ENCODE measurements at places on chromosomes 7 and 10.
A peak's percentile ranks its signal among the peaks of the same experiment; 100 is the strongest.

GRCh38 chr7:138483531-138483930, 23.5 kb downstream of the TRIM24 start:
- no peak for DNase-seq

- DNase-seq = no peak
These were observed 61.8 kb upstream of the DRGX start for GRCh38 chr10:49457686-49458085.

- DNase-seq = no peak
These were observed 4.7 kb upstream of the TMEM72 start for GRCh38 chr10:44906486-44906885.

DNA sequence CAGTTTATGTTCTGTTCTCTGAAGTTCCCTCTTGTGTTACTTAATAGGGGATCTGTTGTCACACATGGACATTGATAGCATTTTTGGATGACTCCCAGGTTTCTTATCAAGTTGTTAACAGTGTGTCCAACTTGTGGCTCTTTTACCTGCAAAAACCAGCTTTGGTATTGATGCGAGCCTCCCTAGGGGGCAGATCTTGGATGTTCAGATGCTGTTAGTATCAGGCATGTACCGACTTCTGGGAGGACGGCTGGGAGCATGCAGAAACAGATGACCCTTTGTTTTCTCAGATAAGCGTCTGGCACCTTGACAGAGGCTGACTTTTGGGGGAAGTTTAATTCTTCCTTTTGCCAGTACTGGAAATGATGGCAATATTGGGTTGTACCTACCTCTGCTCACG, 2.2 kb downstream of the PLPP4 start:
- no peak for DNase-seq

- DNase-seq = no peak
These were observed 15.8 kb downstream of the TACR2 start for GRCh38 chr10:69400936-69401335.

GRCh38 chr7:129146237-129146979, 1.9 kb downstream of the TSPAN33 start:
- no peak for DNase-seq

- DNase-seq = no peak
These were observed 365.6 kb downstream of the WDR11 start for GRCh38 chr10:121216721-121217181.

DNA sequence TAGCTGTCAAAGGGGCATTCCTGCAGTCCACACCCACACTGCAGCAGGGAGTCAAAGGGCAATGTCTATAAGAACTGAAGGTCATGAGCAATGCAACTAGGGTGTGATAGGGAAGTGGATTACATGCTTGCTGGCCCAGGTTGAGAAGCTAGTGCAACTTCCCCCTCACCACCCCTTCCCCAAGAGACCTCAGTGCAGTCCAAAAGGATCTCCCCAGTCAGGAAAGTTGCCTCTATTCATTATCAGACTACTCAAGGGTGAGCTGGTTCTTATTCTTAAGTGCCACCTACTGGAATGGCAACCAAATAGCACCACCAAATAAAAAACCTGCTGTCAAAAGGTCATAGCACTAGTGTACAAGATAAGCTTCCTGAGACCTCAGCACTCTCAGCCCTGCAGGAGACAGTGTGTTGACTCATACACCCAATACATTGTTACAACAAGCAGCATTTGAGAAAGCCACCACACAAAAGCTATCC, 28.2 kb downstream of the MTERF1 start:
- no peak for DNase-seq

DNA sequence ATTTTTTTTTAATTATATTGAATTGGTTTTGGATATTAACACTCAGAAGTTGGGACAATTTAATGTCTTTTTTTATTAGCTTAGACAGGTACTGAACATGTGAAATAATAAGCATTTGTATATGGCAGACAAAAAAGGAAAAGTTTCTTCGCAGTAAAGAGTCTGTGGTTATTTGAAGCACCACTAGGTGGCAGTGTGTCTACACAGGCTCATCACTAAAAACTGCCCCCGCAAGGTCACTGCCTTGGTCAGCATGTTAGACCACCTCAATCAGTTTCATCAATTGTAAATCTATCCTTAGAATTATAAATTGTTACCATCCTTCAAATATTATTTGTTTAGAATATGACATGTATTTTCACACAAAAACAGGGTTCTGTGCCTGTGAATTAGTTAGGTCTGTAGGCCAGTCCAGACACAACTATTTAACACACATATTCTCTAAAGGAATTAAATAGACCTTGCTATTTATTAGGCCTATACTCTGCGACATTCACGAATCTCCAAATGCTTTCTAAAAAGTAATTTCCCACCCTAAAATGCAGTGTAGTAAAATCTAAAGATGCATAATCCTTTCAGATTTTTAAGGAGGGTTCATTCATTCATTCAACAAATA, 17.0 kb downstream of the PNLIPRP3 start:
- DNase-seq = no peak

DNA sequence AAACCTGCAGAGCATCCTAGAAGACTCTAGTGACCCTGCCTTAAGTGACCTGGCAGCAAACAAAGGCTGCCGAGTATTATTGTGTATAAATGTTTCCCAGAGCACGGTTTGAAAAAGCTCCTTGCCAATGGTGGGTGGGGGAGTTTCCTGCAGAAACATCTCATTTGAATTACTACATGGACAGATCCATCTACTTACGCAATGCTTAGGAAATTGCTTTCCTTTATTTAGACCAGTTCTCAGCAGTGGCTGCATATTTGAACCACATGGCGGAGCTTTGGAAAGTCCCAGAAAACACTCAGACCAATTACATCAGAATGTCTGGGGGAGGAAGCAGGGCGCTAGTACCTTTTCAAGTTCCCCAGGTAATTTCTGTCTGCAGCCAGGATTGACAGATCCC, 560.9 kb downstream of the SDK1 start:
- DNase-seq = no peak

DNA sequence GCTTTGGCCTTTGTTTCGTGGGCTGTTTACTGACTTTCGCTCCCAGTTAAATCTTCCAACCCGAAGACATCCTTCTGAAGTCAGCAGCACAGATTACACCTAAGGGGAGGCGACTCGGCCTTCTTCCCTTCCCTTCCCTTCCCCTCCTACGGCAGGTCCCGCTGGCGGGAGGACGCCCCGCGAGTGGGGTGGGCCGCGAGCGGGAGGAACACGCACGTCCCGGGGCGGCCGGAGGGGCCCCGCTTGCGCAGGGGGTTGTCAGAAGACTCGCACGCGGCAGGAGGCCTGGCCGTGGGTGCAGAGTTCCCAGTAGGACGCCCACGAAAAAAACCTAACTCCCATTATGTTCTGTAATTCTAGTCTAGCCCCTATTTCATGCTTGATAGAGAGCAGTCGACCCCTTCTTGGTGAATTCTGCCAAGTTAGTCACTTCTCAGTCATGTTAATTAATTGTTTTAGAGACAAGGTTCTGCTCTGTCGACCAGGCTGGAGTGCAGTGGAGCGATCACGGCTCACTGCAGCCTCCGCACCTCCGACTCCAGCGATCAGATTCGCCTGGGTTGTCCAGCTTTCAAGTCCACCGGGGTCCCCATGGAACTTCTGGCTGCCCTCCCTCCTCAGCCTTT, 19.2 kb upstream of the ZNF32 start:
- DNase-seq = no peak

DNA sequence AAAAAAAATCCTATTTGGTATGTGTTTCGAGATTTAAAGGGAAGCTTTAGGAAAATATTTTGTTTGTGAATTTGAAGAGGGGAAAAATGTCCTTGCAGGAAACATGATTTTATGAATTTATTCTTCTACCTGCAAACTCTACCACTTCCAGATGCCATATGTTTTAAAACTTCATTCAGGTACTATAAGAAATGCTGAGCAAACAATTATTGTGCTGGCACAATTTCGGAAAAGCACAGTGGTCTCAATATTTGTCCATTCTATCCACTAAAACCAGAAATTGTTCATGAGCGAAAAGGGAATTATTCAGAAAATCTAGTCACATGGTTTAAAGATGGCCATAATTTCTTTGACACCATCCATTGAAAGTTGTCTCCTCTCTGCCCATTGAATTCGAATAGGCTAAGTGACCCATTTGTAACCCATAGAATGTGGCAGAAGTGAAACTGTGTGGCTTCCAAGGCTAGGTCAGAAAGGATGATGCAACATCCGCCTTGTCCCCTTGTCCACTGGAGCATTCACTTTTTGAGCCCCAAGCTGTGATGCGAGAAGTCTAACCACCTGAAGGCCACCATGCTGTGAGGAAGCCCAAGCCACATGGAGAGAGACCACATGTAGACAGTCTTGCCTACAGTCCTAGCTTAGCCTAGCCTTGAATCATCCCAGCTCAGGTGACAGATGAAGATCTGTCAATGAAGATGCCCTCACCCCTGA, 189.8 kb upstream of the PRKCQ start:
- DNase-seq = no peak

DNA sequence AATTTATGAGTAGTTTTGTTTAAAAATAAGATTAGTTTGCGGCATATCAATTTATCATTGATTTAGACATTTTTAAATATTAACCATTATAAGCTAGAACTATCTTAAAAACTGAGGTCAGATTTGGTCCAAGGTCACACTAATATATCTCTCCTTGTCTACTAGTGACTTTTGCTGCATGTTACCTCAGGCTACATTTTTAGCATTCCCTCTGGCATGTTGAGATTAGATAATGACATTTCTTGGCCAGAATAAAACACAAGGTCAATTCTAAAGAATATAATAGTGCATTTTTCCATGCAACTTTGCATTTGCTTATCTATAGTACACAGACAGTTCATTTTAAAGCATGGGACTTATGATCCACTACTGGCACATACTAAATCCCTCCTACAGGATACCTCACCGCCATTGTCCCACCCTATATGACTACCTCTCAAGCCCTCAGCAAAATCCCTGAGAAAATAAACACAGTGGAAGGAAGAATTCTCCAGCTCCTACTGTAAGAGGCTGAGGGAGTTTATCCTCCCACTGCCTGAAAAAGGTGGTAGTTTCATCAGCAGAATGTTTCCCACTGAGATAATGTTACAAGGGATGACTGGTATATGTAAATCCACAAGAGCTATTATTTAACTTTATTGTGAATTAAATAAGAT, 816.4 kb downstream of the GRM8 start:
- DNase-seq = no peak

- no peak for DNase-seq
These were observed 4.5 kb downstream of the ZPBP start for GRCh38 chr7:50088463-50089129.

GRCh38 chr7:110973196-110973990, 117.5 kb upstream of the LRRN3 start:
- no peak for DNase-seq

GRCh38 chr10:132132421-132132841, 54.3 kb upstream of the DPYSL4 start:
- DNase-seq = no peak

DNA sequence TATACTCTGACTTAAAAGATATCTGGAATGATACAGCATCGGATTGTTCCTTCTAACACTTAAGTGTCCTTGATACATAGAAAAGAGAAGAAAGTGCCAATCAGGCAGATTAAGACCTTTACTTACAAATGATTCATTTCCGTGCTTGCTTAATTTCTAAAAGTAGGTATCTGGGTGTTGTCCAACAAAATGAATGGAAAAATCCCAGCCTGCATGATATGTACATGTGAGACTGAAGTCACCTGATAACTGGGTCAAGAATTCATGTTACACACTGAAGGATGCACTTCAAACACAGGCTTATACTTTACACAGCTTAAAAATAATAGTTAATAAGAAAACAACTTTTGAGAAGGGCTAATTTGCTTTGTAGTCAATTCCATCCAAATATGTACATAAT, 25.2 kb upstream of the PLXDC2 start:
- no peak for DNase-seq

GRCh38 chr10:4868357-4868657, 42.3 kb downstream of the AKR1E2 start:
- no peak for DNase-seq

DNA sequence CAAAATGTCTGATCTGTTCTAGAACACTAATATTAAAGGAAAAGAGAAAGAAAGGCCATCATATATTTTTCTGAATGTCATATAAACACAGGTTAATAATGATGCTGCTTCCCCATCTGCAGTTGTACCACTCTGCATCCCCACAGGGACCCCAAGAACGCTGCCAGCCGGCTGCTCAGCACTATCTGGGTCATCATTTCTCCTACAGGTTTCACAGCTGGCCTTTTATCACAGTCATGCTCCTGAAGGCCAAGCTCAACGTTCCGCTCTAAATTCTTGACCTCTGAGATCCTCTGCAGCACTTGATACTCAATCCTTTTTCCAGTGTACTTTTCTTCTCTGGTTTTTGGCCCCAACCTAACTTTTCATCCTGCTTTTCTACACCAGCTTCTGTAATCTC, 4.8 kb downstream of the IDI1 start:
- no peak for DNase-seq

- no peak for DNase-seq
These were observed 83.2 kb upstream of the COL1A2 start for GRCh38 chr7:94311515-94311914.

- no peak for DNase-seq
These were observed 454.9 kb downstream of the DNAJB6 start for GRCh38 chr7:157791666-157792065.

GRCh38 chr7:90595801-90596670, at the start of gene CDK14:
CDK14 (plus strand) TSS chr7:90596321; CDS start chr7:90596628, 307 bp downstream.
- DNase-seq = peak; percentile 37

DNA sequence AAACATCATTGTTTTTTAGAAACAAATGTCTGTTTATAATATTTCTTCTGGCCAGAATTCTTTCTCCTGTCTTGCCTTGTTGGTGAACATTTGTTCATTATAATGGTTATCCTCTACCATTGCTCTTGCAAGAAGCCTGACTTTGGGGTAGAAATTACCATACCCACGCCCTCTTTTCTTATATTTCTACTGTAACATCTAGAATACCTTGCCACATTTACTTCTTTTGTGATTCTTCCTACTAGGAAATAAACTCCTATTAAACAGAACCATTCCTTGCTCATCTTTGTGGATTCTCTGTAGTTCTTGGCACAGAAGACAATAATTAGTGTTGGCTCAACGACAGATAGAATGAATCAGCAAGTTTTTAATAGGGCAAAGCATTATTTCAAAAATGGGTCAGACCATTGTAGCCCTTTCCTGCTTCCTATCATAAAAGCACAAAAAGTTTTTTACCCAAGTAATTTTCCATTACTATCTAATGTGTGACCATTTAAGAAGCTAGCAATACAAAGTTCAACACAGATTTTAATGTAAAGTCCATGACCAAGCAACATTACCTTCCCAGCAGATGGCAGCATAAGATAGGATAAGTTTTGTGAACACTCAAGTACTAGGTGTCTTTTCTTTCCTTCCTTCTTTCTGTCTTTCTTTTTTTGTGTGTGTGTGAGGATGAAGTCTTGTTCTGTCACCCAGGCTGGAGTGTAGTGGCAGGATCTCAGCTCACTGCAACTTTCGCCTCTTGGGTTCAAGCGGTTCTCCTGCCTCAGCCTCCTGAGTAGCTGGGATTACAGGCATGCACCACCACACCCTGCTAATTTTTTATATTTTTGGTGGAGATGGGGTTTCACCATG, 270.4 kb downstream of the HGF start:
- no peak for DNase-seq

DNA sequence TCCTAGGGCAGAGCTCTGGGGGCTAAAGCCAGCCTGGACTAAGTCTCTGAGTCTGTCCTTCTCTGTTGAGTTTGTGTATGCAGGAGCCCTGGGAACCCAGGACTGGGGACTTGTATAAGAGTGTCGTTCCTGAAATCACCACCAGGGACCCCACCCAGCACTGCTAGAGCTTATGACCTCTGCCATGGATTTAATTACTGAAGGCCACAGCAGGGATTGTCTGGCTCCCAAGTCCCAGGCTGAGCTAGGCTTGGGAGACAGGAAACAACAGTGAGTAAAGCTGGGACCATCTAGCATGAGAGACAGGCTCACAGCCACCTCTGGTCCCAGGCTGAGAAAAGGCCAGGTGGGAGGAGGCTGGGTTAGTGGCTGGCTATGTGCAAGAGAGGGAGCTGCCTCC, 1.4 kb upstream of the TSPAN15 start:
- DNase-seq = no peak

Data from stimulated activated CD8-positive, alpha-beta memory T cell treated with anti-CD3 and anti-CD28 coated beads, Interleukin-2, amount 100 ng/mL, for 48 hours (primary cell).